MM.1S (cell line): ENCODE measurements at places on chromosomes 4 and X.

- DNase-seq = peak; percentile 6
These were observed 78.6 kb upstream of the FAM9A start for GRCh38 chrX:8879750-8880149.

- no peak for DNase-seq
These were observed 121.9 kb upstream of the DMD start for GRCh38 chrX:33333271-33333670.

GRCh38 chr4:87916626-87917025 is 58.9 kb upstream of the SPP1 start:
- no peak for DNase-seq

- DNase-seq = no peak
These were observed 14.9 kb downstream of the ARHGAP36 start for GRCh38 chrX:131072871-131073571.

DNA sequence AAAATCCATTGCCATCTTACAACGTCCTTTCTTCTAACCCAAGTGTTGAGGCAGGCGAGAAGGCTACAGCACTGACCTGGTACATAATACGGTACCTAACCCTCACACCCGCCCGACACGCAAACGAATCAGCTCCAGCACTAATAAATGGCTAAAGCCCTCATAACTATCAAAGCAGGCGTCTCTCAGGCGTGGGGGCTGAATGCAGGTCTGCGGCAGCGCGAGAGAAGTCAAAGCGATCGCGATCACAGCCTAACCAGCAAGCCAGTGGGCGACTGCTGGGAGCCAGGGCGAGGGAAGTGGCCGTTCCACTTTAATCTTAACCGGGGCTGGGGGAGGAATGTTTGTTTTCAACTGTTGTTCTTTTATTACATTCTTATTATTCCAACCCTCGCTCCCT is 1.5 kb downstream of the CDX4 start:
- DNase-seq = no peak

DNA sequence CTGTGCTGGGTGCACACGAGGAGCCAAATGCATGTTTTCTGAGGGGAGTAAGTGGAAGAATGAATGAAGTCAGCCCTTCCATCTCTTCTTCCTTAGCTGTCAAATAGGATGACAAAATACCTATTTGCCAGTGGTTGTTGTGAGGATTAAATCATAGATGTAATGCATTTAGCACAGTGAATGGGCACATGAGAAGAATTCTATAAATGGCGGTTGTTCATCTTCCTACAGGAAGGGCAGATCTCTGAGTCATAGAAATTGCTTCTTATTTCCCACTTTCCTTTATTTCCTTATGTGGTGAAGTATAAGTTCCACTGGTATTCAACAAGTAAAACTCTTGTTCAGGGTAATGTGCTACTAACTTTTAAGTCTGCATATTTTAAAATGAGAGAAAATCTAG is 83.1 kb downstream of the SORBS2 start:
- DNase-seq = no peak

- no peak for DNase-seq
These were observed 1.7 kb upstream of the UBA1 start for GRCh38 chrX:47191806-47192401.

- no peak for DNase-seq
These were observed 56.4 kb upstream of the XIAP start for GRCh38 chrX:123803331-123803983.

DNA sequence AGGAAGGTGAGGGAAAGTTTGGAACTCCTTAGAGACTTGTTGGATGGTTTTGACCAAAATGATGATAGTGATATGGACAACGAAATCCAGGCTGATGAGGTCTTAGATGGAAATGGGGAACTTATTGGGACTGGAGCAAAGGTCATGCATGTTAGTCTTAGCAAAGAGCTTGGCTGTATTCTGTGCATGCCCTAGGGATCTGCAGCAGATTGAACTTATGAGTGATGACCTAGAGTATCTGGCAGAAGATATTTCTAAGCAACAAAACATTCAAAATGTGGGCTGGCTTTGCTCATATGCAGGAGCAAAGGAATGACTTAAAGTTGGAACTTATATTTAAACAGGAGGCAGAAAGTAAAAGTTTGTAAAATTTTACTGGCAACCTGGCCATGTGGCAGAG is 489.3 kb upstream of the DIPK2B start:
- no peak for DNase-seq

DNA sequence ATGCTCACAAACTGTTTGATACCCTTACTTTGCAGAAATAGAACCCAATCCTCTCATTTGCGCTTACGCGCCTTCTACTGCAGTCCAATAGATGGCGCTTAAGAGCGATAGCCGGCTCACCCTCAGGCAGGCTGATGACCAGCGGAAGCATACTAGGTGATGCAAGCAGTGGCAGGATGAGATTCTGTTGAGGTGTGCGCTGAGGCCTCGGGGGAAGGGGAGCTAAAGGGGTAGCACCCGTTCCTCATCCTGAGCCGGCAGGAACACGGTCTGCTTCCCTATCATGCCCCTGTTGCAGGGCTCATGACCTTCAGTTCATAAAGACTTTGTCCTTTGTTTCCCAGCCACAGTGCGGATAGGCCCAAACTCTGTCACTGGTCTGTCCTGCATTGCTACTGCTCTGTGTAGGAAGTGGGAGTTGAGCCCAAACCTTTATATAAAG is 628.9 kb downstream of the TLL1 start:
- no peak for DNase-seq

GRCh38 chr4:101019941-101020401 is 327.4 kb downstream of the PPP3CA start:
- peak; percentile 46 for DNase-seq

GRCh38 chr4:69831646-69832325 is 28.2 kb downstream of the SULT1E1 start:
- peak; percentile 41 for DNase-seq

DNA sequence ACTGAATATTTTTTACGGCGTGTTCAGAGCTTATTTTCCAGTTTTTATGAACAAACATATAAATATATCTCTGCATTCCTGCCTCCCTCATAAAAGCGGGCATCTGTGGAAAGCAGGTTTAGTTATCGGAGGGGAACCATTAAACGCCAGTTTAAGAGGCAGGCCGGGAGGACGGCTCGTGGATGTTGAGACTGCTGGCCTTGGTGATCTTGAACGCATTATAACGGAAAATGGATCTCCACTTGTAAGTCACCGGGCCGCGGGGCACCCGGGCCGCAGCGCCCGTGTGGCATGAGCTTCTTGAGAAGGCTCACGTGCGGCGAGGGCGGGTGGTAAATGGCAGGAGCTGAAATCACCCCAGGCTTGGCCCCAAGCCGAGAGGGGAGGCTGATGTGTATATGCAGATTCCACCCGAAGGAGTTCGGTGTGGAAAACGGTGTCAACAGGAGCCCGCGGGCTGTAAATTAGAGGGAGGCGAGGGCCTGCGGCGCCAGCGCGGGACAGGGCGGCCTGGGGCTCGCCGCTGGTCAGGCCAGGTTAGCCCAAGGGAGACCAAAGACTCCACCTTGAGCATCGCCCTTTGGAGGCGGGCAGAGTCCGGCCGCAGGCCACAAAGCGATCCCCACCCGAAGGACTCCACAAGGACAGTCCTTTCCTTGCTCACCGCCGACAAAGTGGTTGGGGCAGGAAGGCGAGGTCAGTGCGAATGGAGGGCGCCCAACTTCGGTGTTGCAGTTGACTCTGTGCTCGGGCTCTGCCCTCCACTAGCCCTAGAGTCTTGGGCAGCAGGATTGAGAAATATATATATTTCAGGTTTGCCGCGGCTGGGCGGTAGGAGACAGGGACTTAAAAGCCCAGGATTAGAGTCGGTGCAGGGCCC is 1.3 kb upstream of the HAND2 start:
- DNase-seq = no peak

GRCh38 chr4:185566425-185566824 is 31.1 kb upstream of the PDLIM3 start:
- no peak for DNase-seq

DNA sequence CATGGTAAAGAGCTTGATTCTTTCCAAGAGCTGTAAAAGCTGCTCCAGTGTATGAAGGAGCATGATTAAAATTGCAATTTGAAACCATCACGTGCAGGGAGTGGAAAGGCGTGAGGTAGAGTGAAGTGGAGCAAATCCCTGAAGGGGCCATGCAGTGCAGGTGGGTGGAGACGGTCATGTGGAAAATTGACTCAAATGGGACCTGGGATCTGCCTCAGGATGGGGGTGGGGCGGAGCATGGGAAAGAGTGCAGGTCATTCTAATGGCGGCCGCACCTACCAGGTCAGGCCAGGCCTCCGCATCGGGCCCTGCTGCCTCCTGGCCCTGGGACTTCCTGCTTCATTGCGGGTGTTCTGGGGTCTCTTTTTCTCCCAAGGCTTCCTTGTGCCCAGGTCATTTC is 25.3 kb upstream of the TRIM60 start:
- no peak for DNase-seq

GRCh38 chr4:128287141-128287870 is at the start of gene PGRMC2:
Gene PGRMC2, minus strand, starts transcription at chr4:128287813. Its CDS starts 23 bp downstream, at chr4:128287790.
- DNase-seq = peak; percentile 34
